Fibroblast of the conjunctiva (primary cell): ENCODE measurements at places on chromosomes 16 and 17.

DNA sequence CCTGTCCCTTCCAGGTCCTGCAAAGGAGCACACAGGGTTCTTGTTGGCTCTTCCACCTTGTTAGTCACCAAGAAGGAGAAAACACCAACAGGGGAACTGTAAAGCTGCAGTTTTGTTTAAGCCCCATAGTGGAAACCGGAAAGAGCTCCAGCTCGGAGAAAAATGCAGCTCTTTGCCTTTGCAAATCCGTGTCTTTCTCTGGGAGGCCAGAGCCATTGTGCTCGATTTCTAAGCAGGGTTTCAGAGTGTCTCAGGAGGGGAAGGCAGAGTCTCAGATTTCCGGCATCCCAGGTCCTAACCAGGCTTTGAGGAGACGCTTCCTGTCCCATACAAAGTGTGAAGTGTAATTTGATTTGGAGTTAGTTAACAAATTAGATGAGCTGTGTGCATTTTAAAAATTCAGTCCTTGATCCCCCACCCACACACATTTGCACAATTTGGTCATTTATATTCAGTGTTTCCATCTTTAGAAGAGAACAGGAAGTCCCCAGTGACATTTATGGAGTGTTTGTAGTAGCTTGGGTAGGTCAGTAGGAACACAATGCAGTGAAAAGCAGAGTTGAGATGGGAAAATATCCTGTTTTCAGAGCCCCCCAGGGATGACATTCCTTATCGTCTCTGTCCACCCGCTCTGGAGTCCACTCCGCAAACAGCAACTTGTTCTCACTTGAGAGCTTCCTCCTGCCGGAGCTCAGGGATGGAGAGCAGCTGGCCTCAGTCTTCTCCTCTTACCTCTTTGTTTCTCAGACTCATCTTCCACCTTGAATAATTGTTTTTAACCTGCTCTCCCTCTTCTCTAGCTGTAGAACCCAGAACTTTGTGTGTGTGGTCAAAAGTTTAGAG lies 331.9 kb downstream of the SEC14L1 start:
- no peak for DNase-seq

DNA sequence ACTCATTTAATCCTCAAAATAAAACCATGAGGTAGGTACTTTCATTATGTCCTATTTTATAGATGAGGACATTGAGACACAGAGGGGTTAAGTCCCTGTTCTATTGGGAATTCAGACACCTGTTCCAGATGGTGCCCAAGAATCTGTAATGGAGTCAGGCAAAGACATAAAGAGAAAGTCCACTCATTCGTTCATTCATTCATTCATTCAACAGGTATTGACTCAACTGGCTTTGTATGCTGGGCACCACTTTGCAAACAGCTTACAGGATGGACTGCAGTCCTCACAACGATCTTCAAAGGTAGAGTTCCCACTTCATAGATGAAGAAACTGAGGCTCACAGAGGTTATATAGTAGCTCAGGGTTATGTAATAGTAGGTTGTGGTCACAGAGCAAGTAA lies 47.9 kb upstream of the TAC4 start:
- DNase-seq = no peak

DNA sequence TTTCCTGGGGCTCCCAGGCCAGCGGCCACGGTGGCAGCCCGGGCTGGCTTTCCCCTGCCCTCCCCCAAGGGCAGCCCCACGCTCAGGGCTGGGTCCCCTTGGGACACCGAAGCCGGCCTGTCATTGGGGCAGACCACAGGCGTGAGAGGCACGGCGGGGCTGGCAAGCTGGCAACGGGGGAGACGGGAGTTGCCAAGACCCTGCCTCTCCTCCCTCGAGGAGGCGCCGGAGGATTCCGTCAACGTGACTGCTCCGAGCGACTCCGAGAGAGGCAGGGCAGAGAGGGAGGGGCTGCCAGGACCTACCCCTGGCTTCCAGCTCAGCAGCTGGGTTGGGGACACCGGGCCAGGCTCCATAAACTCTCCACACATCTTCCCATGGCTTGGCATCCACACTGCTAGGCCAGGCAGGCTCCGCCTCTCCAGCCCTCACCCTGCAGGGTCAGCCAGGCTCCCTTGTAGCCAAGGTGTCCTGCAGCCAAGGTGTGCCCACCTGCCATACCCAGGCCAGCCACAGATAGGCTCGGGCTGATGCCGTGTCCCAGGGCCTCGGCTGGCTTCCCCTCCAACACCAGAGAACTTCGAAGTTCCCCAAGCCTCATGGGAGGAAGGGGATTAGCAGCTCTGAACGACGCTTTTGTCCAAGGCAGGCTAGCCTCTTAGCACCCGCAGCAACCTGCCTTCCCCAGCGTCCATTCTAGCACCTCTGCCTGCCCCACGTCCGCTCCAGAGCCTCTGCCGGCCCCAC lies 25.5 kb downstream of the TIMM22 start:
- DNase-seq = no peak

DNA sequence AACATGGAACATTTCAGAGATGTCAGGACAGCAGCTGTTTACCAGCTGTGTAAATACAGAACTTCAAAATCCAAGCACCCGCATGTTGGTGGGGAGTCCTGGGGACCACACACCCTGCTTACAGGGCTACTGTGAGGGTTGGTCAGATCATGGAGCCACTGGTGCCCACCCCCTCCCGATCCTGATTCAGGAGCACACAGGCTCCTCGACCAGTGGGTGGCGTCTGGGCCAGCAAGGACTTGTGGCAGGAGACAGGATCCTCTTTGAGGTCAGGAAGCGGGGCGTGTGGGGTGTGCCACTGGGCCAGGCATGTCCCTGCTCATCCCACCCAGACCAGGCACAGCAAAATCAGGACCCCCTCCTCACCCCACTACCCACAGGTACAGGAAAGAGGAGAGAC lies 83.6 kb downstream of the SDK2 start:
- DNase-seq = no peak

DNA sequence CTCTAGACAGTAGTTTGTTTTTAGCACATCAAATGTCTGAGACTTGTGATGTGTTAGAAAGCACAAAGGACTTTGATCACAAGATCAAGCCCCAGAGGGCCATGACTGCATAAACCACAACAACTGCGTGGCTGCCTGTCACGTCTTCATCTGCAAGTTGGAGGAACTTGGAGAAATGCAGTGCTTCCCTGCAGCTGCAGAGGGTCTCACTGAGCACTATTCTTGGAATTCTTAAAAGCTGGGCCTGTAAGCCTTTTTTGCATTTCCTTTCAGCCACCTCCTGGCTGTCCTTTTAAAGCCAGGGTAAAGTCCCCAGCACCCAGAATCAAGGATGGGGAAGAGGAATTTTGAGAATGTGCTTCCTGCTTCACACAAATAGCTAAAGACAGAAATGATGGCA lies 431.3 kb downstream of the MAF start:
- no peak for DNase-seq

DNA sequence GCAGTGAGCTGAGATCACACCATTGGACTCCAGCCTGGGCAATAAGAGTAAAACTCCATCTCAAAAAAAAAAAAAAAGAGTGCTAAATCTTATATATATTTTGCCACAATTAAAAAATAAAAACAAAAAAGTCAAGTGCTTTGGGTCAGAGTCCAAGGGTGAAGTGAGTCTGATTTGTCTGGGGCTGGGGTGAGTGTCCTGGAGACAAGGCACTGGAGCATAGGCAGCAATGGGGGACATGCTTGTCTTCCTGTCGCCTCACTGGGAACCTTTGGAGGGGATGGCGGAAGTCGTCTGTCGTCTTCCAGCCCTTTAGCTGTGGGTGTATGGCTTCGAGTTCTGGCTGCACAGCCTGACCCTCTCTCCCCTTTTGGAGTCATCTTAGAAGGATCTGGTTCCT lies 167.1 kb downstream of the NTN1 start:
- no peak for DNase-seq

- DNase-seq = peak; percentile 32
These were observed 8.9 kb upstream of the WSCD1 start for GRCh38 chr17:6061290-6061689.

- DNase-seq = no peak
These were observed 176.4 kb upstream of the CHMP6 start for GRCh38 chr17:80815151-80815681.

DNA sequence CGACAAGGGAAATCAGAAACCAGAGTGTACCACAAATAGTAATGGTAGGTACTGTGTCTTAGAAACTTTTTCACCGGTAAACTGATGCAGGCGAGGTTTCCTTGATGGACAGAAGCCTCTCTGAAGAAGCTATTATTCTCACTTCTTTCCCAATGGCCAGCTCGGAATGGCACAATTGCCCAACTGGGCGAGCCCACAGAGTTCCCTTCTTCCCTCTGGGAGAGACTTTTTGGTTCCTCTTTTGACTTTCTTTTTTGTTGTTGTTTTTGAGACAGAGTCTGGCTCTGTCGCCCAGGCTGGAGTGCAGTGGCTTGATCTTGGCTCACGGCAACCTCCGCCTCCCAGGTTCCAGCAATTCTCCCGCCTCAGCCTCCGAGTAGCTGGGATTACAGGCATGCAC lies 16.9 kb downstream of the SLC43A2 start:
- DNase-seq = no peak

GRCh38 chr17:36463916-36464764 lies 22.3 kb upstream of the ZNHIT3 start:
- DNase-seq = peak; percentile 30

GRCh38 chr16:20747030-20747816 lies 5.6 kb upstream of the THUMPD1 start:
- DNase-seq = no peak

DNA sequence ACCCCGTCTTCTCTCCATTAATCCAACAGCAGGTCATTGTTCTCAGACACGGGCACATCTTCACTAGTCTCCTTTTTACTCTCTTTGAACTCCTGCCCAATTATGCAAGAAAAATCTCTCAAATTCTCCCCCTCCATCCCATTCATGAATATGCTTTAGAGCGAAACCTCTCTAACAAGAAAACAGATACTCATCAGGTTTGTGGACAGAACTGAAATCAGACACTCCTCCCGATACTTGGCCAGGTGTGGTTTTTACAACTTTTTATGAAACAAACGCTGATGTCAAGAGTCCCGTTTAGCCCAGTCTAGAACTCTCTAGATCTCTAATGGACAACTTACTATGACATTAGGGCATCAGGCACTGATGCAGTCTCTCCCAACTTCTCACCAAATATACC lies 40.9 kb downstream of the PIK3R5 start:
- DNase-seq = no peak

- peak; percentile 88 for DNase-seq
These were observed 22.2 kb downstream of the SERPINF1 start for GRCh38 chr17:1783834-1784611.

DNA sequence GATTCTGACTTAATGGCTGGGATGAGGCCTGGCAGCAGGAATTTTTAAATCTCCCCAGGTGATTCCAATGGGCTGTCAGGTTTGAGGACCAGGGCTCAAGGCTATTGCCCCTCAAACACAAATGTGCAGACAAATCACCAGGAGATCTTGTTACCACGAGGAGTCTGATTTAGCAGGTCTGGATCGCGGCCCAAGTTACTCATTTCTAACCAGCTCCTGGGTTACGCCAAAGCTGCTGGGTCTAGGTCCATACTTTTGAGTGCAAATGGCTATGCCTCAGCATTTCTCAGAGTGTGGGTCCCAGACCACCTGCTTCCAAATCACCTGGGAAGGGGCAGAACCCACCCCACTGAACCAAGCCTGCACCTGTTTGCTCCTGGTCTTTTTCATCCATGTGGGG lies 33.1 kb downstream of the CNGB1 start:
- DNase-seq = no peak

DNA sequence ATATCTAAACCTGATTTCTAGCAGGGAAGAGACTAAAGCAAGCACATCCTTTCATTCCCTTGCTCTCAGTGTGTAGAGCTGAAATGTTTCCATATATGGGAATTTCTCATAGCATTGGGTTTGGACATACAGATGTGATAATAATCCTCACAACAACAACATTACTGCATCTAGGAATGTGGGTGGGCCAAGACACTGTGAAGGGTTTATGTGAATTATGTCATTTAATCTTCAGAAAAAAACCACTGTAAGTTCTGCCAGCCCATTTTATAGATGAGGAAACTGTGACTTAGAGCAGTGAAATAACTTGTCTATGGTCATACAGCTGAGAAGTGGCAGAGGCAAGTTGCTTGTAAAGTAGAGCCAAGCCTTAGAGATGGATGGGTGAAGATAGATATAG lies 5.2 kb downstream of the OMG start:
- DNase-seq = no peak

GRCh38 chr17:17056156-17056539 lies 13.9 kb downstream of the MPRIP start:
- DNase-seq = no peak

DNA sequence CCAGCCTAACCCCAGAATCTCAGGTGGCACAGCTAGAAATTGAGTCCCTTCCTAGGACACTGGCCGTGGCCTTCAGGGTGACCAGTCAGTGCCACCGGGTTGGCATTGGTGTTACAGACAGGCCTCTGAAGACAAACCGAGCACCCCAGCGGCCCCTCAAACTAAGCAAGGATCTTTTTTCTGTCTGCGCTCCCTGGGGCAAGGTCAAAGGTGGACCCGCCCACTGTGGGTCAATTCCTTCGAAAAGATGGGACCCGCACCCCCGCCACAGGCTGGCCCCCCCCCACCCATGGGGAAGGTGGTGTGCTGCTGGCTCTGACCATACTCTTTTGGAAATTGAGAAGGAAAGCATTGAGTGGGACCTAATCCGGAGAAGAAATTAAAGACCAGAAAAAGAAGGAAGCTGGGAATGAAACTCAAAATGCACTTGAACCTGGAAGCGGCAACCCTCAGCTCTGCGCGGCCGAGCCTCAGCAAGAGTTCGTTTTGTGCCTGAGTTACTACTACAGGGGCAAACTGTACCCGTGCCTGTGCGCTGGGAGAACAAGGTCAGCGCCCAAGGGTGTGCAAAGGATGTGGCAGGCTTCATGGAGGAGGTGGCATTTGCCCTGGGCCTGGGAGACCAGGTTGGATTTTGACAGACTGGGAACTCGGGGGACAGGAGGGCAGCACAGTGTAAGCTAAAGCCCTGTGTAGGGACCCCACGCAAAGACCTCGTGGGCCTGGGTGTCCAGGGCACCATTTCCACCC lies 20.4 kb downstream of the TMC6 start:
- DNase-seq = no peak

GRCh38 chr16:86834451-86835035 lies 256.2 kb downstream of the FOXL1 start:
- DNase-seq = no peak

DNA sequence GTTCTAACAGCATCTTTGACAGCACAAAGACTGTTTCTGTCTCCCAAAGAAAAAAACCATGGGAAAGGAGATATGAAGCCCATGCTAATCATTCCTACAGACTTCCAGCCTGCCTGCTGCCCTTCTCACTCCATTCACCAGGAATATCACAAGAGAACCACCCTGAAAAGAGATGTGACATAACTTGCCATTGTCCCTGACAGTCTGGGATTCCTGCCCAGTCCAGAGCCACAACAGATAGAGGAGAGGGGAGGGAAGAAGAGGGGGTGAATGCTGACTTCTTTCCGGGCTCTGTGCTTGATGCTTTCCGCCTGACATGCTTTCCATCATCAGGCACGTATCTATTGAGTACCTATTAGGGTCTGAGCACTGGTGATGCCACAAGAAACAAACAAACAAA lies 31.6 kb upstream of the ASIC2 start:
- no peak for DNase-seq
